ENCODE measurements at places on chromosomes 5 and 9. TPM values are rescaled to one million over a fixed set of nuclear protein-coding genes. Genes with fewer than 3 reads are reported as not detected.

The HABP4 gene
- 20.4 TPM for total RNA-seq

The LCN1 gene
- total RNA-seq, result not detected

DNA sequence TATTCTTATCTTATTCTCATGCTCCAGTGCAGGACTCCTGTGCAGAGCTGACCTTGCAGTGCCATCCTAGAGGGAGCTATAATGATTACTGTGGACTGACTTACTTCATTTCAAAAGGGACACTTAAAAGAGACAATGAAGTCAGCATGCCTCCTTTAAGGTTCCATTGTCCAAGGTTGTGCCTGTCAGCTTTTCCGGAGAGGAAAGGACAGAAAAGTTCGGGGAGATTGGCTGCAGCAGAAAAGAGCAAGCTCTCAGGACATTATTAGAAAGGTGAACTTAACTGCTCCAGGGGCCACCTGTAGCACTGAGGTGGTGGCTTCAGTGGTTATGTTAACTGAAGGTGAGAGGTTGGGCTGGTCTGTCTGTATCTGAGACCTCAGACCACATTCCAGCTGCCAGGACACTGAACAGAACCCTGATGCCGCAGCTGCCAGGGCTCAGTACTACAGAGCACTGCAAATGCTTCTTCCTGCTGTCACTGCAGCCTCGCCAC is 112.9 kb downstream of the ST8SIA4 start:
- no peak overlapping the region for H3K4me3 ChIP-seq
- no peaks in the 10 kb centered on the region for H3K4me1 ChIP-seq
- no peaks in the 10 kb centered on the region for H3K36me3 ChIP-seq
- H3K27ac ChIP-seq, result no peak overlapping the region
- no peaks in the 10 kb centered on the region for H3K27me3 ChIP-seq

GRCh38 chr9:99041618-99042017 is 63.3 kb upstream of the TGFBR1 start:
- peaks cover 9% of the 10 kb centered on the region for H3K4me1 ChIP-seq
- H3K27me3 ChIP-seq, result no peaks in the 10 kb centered on the region
- no peak overlapping the region for H3K4me3 ChIP-seq
- H3K36me3 ChIP-seq, result peaks cover 4% of the 10 kb centered on the region

- H3K27ac ChIP-seq, result no peak overlapping the region
- DNase-seq, result no peak
- H3K4me3 ChIP-seq, result no peak overlapping the region
- no peaks in the 10 kb centered on the region for H3K36me3 ChIP-seq
- no peaks in the 10 kb centered on the region for H3K27me3 ChIP-seq
Observed at GRCh38 chr5:122615146-122615545, 159.7 kb upstream of the SNX2 start.

- DNase-seq, result no peak
- H3K27me3 ChIP-seq, result no peaks in the 10 kb centered on the region
- H3K4me3 ChIP-seq, result peak overlapping the region; percentile 36
Observed at GRCh38 chr9:68973619-68974018, 40.3 kb downstream of the PRKACG start.
